ENCODE measurements at places on chromosomes 4 and X.

GRCh38 chr4:139704915-139705485, 39.4 kb downstream of the MGST2 start:
- no peak for DNase-seq

DNA sequence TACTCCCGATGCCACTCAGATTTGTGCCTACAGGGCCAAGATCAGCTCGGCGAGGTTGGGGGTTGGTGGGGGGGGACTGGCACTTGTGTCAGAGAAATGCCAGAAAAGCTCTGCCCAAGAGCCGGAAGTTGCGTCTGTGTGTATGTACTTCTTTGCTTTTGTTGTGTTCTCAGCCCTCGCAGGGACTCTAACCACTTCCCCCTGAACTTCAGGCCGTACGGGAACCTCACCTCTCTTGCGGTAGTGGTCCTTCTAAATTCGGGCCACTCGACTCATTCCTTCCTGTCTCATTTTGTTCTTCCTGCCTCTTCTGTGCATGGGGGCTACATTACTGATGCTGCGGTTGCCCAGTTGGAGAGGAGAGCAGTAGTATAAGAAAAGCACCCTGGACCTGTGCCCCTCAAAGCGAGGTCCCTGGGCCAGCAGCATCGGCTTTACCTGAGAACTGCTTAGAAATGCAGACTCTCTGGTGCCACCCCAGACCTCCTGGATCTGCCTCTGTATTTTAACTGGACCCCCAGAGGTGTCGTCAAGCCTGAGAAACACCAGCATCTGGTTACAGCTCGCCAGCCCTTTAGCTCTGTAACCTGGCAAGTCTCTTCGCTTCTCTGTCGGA, 146.3 kb upstream of the RPS6KA3 start:
- DNase-seq: no peak

DNA sequence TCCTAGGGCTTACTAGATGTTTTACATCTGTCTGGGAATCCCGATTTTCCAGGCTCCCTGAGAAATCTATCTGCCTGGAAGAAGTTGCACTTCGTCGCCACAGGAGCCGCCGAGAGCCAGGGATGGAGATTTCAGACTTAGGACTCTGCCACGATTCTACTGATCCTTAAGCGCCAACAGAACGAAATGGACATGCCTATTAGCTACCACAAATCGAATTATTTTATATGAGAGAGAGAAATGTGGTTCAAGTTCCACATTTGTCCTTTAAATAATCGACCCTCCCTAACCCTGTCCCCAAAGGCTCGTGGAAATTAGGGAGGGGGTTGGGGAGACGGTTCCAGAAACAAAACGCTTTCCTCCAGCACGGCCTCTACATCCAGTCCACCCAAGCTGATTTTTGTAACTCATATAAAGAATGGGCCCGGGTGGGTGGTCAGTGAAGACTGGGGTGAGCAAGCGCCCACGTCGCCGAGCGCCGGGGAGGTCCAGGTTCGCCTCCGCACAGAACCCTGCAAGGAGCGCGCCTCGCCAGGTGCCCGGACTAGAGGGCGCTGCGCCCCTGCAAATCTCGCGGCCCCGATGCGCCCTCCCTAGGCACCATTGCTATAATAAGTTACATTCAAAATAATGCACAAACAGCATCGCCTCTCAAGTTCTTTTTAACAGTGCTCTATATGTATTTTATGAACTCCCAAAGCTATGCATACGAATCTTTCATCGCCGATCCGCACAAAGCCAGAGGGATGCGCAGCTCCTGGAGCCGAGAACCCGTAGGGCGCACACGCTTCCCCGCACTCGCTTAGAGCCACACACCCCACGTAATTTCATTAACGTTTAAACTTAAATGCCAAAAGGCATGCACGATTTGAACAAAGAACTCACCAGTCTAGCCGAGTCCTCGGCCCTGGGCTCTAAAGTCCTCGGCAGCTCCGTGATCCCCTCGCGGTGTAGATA, 2.1 kb upstream of the FAT1 start:
- peak; percentile 70 for DNase-seq

DNA sequence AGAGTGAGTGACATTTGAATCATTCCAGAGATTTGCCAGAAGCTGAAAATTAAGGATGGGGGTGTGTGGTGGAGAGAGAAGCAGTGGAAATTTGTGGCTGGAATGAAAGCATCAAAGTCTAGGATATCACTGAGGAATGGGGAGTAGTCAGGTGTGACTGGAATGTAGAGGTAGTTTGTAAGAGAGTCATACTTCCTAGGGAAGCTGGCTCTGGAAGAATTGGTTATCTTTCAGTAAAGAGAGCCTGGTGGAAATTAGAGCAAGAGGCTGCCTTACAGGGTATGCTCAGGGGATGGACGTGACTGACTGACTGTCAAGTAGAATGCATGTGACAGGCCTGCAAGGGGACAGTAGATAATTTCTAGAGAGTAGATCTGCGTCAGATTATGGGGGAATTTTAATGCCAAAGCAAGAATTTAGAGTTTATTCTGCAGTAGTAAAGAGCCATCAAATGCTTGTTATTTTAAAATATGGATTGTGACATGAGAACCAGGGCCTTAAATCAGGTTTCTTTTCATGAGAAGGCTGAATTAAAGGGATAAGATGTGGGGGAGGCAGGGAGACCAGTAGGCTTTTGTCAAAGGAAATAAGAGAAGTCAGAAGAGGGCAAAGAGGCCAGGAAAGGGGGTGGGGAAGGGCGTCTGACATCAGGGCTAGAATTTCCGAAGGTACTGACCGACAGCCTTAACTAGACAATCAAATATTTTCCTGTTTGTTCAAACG, 109.9 kb downstream of the AFF1 start:
- no peak for DNase-seq

DNA sequence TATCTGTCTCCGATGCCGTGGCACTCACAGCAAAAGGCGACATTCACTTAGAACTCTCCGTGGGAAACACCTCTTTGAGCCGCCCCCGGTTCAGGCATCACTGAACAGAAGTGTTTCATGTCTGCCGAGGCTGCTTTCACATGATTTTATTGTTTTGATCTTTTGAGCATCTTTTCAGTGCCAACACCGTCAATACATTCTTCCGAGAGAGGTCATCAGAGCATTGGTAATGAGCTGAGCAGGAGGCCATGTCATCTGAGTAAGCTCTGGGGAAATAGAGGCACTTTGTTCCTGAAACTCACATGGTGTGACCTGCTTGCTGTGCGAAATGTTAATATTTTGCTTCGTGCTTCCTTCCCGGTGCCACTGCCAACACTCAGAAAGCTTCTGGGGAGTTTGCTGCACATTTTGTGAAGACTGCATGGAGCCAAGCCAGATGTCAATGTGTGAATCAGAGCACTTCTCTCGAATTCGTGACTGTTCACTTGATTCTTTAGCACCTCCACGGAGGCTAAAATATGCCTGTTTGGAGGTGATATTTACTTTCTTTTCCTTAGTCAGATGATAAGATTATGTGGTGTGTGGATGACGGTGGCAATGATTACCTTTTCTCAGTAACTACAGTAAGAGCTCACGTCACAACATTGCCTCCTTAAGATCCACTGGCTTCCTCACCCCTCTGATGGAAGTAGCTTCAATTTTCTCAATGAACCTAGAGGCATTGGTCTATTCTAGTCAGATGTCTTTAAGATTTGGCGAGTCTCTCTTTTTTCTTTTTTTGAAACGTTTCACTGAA, 222.3 kb upstream of the HS3ST1 start:
- peak; percentile 18 for DNase-seq

DNA sequence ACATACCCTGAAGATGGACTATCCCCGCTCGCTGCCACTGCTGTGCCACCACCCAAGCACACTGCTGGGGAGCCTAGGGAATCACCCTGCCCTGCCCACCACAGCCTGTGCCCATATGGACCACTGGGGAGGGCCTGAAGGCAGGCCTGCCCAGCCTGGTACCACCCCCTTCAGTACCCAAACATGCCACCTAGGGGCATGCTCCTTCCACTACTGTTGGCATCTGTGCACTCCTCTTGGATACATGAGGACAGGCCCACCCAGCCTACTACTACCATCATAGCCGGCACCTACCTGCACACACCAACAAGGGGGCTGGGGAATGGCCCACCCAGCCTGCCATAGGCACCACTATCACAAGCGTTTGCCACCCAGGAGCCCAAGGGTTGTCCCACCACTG, 30.1 kb upstream of the PRDX4 start:
- DNase-seq: no peak

- no peak for DNase-seq
Observed at GRCh38 chr4:176540814-176541213, 221.0 kb downstream of the SPCS3 start.

GRCh38 chr4:73589887-73590801, 30.1 kb downstream of the RASSF6 start:
- DNase-seq: no peak

DNA sequence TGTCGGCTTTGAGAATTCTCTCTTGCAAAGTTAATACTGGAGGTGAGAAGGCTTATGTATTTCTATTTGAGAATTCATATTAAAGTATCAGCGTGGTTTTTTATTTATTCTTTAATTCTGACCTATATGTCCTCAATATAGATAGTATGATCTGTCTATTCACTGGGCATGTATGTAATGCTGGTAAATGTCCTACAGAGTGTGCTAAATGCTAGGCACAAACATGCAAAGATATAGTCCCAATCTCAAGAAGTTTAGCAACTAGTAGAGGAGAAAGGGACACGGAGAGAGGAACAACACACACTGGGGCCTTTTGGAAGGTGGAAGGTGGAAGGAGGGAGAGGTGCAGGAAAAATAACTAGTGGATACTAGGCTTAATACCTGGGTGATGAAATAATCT, 11.0 kb upstream of the BMPR1B start:
- DNase-seq: no peak
